ENCODE measurements at places on chromosomes 2 and 18.

DNA sequence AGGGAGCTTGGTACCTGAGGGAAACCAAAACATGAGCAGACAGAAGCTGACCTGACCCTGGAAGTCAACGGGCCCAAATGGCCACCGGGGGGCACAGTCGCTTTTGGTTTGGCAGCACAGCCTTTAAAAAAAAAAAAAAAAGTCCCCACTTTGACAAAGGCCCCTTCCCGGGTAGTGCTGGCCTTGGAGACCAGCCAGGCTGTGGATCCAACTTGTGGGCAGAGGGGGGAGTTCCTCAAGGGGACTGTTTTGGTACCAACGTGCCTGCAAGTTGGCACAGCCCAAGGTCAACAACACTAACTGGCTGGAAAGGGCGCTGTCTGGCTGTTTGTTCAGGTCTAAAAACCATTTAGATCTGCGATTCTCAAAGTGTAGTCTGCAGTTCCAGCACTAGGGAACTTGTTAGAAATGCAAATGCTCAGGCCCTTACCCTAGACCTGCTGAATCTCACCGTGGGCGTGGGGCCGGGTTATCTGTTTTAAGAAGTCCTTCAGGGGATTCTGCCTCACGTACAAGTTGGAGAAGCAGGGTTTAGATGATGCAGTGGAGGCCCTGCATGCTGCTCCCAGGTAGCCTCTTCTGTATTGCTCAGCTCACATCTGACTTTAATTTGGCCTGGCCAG, 83.0 kb downstream of the LPIN1 start:
- DNase-seq = peak; percentile 46

DNA sequence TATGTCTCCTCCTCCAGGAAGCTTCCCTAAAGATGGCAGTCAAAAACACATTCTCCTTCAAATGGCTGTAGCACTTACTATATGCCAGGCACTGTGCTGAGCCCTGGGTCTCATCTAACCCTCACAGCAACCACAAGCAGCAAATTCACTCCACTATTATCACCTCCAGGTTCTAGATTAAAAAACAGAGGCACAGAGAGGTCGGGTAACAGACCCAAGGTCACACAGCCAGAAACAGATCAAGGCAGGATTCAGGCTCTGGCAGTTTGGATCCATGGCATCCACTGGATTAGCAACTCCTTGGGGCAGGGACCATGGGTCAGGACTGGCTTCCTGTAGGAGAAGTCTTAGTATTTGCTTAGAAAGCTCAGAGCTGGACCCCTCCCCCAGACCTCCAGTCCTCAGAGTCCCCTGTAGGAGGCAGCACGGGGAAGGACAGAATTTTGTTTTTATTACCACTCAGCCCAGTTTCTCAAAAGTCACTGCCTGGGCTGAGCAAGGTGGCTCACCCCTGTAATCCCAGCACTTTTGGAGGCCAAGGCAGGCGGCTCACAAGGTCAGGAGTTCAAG, 34.4 kb downstream of the ZFP36L2 start:
- DNase-seq = no peak

DNA sequence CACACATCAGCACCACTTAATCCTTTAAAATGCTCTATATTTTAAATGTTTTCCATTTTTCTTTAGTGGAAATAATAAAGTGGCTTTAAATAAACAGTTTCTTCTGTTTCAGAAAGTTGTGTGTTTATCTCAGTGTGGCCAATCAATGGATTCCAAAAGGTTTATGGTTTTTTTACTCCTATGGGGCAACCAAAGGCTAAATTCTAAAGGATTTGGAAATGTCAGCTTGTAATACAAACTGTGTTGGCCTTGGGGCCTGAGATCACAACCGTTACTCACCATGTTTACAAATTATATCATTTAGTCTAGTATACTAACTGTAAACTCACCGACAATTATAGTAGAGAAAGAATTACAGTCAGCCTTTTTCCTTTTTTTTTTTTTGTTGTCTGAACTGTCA, 827.2 kb downstream of the EPHA4 start:
- DNase-seq = no peak

DNA sequence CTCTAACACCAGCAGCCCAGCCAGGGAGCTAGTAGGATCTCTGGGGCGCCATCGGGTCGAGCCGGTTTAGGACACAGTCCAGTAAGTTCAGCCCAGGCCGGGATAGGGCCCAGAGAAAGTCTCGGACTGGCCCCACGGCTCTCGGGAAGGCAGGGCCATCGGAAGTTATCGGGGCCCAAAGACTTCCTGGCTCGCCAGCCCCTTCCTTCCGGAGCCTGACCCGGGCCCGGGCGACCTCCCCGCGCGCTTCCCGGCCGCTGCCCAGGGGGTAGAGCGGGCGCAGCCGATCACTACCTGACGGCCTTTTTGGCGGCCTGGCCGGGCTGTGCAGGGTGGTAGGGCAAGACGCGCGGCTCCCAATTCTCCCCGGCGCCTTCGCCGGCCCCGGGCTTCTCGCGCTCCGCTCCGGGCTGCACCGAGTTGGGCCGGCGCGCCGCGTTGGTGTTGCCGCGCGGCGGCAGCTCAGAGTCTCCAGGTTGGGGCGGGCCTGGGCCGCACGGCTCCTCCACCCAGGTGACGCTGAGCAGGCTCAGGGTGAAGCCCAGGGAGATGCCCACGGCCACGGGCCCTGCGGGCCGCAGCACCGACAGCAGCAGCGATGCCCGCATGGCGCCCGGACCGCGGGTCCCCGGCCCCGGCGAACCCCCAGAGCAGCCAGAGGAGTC, 546 bp downstream of the CHPF start:
- DNase-seq = no peak

GRCh38 chr2:113831161-113831560, 58.7 kb upstream of the ACTR3 start:
- no peak for DNase-seq

GRCh38 chr2:109304731-109305470, 175.9 kb downstream of the SH3RF3 start:
- no peak for DNase-seq

DNA sequence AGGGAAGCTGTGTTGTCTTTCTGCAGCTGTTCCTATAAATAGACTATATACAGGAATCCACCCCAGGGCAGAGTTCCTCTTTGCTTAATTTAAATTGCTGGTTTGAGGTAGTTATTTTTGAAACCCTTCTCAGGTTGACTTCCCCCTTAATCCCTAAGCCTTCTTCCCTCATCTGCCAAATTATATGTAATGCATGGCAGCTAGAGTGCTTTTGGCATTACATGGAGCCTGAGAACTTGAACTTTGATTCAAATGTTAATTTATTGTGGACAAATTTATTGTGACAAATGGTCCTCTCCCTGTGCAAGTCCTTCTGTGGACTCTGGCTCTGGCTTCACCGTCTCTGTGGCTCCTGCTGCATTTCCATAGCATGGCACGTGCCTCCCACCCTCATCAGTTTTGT, 29.2 kb downstream of the MYO1B start:
- no peak for DNase-seq

DNA sequence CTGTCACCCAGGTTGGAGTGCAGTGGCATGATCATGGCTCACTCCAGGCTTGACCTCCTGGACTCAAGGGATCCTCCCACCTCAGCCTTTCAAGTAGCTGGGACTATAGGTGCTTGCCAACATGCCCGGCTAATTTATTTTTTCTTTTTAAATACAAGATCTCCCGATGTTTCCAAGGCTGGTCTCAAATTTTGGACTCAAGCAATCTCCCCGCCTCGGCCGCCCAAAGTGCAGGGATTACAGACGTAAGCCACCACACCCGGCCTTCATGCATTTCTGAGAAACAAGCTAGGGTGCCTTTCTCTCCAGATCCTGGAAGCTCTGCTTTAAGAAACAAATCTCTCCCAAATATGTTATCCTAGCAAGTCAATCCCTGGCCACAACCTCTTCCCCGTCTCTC, 234.1 kb downstream of the FBXO15 start:
- DNase-seq = no peak

GRCh38 chr2:149394864-149395263, 64.5 kb downstream of the LYPD6 start:
- no peak for DNase-seq

- DNase-seq = no peak
Observed at GRCh38 chr2:45585267-45585861, 25.7 kb downstream of the SRBD1 start.

GRCh38 chr2:167924556-167924955, 322.8 kb downstream of the STK39 start:
- no peak for DNase-seq

GRCh38 chr18:37403100-37403781, 162.4 kb downstream of the CELF4 start:
- DNase-seq = no peak

GRCh38 chr2:142290931-142291330, 160.1 kb upstream of the LRP1B start:
- no peak for DNase-seq

DNA sequence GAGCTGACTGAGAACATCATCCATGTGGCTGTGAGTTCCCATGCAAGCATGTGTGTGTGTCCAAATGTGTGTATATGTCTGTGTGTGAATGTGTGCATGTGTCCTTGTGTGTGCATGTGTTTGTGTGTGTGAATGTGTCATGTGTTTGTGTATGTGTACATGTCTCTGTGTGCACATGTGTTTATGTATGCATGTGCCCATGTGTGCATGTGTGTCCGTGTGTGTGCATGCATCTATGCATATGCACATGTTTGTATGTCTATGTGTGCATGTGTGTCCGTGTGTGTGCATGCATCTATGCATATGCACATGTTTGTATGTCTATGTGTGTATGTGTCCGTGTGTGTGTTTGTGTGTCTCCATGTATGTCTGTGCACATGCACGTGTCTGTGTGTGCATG, 99.7 kb downstream of the LBH start:
- DNase-seq = no peak

DNA sequence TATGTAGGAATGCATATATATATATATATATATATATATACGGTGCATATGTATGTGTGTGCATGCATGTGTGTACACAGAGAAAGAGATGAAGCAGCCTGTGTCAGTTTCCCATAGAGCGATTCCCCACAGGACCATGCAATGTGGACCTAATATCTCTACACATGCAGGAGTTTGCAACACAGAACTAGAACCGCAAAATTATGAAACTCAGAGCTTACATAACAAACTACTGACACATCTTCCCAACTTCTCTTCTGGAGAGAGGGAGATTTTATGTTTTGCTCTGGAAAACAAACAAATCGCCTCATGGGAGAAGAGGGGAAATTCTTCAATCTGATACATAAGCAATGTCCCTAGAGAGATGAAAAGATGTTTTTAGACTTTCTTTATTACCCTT, 377.2 kb downstream of the LRATD1 start:
- DNase-seq = no peak

DNA sequence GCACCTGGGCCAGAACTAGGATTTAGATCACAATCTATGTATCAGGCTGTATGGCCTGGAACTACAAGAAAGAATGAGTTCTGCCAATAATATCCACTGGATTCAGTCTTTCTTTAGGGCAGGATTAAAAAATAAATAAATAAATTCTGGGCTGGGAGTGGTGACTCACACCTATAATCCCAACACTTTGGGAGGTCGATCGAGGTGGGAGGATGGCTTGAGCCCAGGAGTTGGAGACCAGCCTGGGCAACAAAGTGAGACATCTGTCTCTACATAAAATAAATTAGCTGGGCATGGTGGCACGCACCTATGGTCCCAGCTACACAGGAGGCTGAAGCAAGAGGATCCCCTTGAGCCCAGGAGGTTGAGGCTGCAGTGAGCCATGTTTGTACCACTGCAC, 8.1 kb downstream of the AMMECR1L start:
- DNase-seq = no peak

- DNase-seq = no peak
Observed at GRCh38 chr2:231929961-231930592, 3.9 kb upstream of the NPPC start.

- no peak for DNase-seq
Observed at GRCh38 chr2:118119761-118120400, 31.6 kb downstream of the INSIG2 start.

GRCh38 chr2:146992466-146992865, 852.4 kb upstream of the ACVR2A start:
- no peak for DNase-seq

DNA sequence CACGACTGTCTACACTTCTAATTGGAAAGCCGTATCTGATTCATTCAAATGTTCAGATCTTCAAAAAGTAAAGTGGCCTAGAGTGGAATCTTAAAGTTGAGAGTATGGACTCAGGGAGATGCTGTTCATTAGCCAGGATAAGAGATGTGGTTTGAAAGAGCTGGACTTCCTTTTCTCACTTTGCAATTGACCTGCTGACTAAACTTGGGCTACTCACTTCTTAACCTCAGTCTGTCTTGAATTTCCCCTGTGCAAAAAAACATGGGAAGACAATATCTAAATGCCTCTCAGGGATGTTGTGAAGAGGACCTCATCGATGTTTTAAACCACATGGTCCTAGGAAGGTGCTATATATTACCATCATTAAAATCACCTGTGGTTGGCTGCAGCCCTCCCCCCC, 64.1 kb downstream of the BCL2 start:
- DNase-seq = no peak

DNA sequence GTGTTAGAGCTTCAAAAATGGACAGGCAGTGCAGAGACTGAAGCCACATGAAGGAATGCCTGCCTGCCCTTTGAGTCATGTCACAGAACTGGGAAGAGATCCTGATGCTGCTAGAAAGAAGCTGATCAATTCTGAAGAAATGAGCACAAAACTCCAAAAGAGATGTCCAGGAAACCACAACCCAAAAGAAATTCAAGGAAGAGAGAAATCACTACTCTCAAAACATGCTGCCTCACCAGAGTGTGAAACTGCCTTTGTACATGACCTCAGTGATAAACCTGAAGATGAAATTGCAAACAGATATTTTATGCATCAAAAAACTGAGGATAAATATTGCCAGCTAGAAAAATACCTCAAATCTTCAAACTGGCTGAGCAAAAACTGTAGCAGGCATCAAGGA, 20.5 kb downstream of the USP40 start:
- no peak for DNase-seq

DNA sequence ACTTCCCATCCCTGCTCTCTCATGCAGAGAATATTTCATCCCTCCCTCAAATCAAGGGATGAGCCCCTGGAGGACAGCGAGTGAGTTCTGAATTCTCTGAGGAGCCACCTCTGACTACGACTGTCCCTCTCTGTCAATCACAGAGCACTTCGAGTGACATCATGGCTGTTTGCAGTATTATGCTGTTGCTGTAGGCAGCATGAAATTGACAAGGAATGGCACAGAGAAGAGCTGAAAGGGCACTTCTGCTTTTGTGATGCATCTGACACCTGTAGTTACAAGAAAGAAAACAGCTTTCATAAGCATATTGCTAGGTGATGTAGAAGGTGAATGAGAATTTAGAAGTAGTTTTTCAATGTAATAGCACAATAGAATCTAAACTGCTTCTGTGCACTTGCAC, 166.9 kb downstream of the ARHGAP15 start:
- no peak for DNase-seq

- DNase-seq = no peak
Observed at GRCh38 chr18:23539911-23540525, 36.7 kb downstream of the RMC1 start.

DNA sequence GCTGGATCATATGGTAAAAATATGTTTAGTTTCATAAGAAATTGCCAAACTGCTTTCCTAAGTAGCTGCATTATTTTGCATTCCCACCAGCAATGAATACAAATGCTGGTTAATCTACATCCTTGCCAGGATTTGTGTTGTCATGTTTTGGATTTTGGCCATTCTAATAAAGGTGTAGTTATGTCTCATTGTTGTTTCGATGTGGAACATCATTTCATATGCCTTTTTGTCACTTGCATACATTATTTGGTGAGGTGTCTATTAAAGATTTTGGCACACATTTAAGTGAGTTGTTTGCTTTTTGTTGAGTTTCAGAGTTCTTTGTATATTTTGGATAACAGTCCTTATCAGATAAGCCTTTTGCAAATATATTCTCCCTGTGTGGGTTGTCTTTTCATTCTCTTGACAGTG, 299.2 kb upstream of the TFPI start:
- DNase-seq = no peak

GRCh38 chr2:165698444-165698884, 95.6 kb downstream of the GALNT3 start:
- DNase-seq = no peak
